ENCODE measurements at places on chromosomes 11 and 22. TPM values are rescaled to one million over a fixed set of nuclear protein-coding genes. Genes with fewer than 3 reads are reported as not detected.

Gene SNRPD3
- 241 TPM for total RNA-seq

Gene HPX
- 0.28 TPM for total RNA-seq

Gene GPHA2
- not detected for total RNA-seq

Gene TENM4
- total RNA-seq, result 4.2 TPM

Gene FGF19
- total RNA-seq, result not detected

Gene OR51E1
- total RNA-seq, result not detected

Gene SLC5A12
- total RNA-seq, result not detected

Gene CAPN5
- 6.7 TPM for total RNA-seq

Gene LRRC32
- total RNA-seq, result not detected

Gene CCDC134
- 12.6 TPM for total RNA-seq

Gene SPDYC
- not detected for total RNA-seq

Gene SLC22A8
- not detected for total RNA-seq

Gene CARD18
- 2.0 TPM for total RNA-seq
